Frontal cortex (tissue), 4 donors: ENCODE measurements at places on chromosomes 11 and 22.

- no peak for DNase-seq
Observed at GRCh38 chr22:27751277-27752070, 50.1 kb downstream of the MN1 start.

DNA sequence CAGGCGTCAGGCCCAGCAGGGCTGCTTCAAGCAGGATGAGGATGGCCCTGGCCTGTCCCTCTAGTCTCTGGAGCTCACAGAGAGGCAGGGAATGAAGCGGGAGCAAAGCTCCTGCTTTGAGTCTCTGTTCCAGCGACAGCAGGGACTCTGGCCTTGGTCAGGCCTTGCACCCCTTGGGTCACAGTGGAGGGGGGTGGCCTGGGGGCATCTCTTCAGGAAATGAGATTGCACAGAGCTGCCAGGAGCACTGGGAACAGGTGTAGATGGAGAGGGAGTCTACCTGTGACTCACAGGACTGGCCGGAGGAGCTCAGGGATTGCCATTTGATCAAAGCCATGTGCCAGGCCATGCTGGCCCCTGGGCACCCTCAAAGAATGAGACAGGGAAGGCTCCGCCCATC is 1.6 kb downstream of the ANO1 start:
- no peak for DNase-seq

- no peak for DNase-seq
Observed at GRCh38 chr11:3158131-3158591, 6.9 kb downstream of the OSBPL5 start.

DNA sequence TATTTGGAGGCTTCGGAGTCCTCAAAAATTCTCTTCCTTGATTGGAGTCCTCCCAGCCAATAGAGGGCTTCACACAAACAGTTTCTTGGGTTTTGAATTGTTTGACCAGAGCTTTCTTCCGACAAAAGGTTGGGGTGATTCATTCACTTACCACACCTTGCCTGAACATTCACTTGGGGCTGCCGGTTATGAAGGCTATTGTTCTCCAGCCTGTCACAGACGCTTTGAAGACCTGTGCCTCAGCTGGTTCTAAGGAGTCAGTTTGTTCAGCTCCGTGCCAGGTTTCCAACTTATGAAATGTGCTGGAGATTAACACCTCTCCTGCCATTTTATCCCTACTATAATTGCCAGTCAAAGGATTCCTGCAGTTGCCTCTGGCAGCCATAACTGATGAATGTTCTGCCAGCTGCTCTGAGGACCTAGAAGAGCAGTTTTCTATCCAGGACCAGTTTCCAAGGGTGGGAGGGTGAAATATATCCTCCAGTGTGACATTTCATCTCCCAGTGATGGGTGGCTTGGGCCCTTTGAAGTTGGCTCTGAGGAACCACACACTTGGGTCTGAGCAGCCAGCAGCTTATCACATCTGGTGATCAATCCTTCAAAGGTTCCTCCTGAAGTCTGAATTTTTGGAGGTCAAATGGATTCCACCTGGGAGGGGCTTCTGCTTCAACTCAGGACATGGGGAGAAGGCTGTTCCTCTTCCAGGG is 31.4 kb downstream of the LIMK2 start:
- no peak for DNase-seq

- DNase-seq: no peak
Observed at GRCh38 chr11:91913407-91913806, 311.2 kb upstream of the FAT3 start.

DNA sequence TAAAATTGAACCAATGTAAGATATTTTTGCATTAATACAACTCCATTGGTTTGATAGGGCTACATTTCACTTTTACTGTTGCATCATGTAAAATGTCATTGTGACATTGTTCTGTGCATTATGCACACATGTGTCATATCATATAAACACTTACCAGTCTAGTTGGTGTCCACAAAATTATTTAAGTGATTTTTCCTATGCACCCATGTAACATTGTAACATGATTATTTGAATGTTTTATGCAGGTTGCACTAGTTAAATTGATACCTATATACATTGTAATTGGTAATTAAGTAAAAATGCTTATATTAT is 9.6 kb upstream of the BIRC3 start:
- DNase-seq: no peak

DNA sequence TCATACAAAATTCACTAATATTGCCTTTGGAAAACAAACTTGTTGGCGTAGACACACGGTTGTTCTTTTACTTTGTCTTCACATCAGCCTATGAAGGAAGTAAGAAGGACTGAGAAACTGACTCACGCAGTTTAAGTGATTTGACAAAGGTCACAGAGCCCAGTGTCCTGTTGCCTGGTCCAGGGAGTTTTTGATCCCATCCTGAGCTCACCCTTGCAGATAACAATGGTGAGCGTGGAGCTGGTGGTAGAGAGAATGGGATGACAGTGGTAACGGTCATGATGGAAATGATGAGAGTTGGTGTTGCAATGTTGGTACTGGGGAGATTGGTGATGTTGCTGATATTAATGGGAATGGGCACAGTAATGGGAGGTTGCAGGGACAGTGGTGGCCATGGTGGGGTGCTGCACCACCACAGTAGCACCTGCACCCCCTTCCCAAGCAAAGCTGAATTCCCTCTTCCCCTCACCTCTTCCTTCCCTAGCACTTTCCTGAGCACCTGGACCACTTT is 22.0 kb downstream of the CREB3L1 start:
- no peak for DNase-seq

DNA sequence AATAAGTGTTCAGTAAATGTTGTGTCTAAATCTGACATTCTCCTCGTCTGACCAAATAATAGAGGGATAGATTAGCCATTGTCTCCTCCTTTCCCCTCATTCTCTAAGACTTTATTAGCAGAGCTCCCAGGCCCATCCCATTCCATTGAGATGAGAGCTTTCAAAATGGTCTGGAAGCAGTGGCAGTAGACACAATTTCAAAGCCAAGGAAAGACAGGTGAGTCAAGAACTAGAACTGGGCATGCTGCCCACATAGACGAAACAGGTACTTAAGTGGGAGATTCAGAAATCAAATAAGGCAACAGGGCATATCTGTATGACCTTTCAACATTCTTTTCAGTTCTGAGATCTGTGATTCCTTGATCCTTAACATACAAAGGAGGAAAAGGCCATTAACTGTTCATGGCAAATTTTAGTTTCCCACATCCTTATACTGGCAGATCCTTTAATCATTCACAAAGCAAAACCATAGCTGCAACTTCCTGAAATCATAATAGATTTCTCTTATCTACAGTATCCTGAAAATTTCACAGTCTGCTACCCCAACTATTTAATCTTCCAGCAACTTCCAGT is 96.6 kb upstream of the KCNA4 start:
- no peak for DNase-seq

DNA sequence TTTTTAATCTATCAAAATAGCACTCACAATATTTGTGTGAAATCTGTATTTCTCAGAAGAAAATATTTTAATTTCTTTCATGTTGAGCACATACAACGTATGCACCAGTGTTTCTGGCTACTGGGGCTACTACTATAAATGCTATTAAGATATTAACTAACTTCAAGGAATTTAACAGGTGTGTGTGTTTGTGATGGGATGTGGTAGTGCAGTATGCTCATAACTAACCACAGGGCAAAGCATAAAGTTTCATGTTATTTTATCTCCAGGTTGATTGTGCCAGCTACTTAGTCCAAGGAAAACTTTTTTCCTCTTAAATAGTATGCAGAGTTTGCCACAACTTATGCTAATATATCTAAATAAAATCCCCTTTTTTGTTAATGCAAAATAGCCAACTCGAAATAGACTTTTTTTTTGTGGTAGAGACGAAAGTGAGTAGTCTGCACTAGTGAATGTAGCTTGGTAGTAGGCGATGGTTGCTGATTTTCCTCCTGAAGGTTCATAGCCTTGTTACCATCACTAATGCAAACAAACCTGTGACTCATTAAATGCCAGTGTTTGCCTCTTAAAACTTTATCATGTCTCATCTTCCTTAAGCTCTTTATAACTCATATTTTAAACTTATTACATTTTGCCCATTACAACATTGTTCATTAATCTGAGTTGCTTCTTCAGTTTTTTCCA is 565.5 kb upstream of the ANO3 start:
- DNase-seq: no peak
